ENCODE measurements at places on chromosomes 13 and 19.

GRCh38 chr13:51581148-51581820, 3.0 kb upstream of the WDFY2 start:
- no peak for DNase-seq

DNA sequence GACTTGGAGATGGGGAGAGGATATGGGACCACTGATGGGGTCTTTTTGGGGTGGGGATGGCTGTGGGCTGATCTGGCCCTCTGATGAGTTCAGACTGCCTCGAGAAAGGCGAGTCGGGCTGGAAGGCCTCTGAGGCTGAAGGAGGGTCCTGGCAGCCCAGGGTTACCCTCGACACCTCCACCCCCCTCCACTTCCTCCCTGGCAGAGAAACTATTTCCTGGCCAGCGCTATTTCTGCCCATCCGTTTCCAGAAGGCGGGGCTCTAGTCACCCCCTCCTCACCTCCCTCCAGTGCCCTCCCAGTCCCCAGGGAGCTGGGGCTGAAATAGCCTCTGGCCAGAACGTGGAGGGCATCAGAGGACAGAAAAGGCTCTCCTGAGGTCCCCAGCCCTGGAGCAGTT, 9.7 kb downstream of the EXOC3L2 start:
- DNase-seq: no peak

DNA sequence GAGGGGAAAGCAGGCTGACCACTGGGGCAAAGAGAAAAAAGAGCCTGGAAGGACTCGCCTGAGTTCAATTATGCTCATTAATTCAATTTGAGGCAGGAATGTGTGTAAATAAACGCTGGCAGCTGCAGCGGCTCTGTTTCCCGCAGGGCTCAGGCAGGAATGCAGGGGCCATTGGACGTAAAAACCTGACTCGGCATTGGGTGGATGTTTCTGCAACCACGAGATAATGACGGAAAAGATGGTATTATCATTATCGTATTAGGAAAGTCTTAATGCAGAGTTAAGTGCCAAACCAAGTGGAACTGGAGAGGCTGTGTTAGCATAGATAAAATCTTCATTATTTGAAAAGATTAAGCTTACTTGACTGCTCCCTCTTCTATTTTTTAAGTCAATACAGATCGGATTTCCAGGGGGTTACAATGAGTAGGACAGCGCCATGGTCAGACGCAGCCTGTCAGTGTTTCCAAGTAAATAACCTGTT, 169.8 kb downstream of the SHISA2 start:
- DNase-seq: no peak

DNA sequence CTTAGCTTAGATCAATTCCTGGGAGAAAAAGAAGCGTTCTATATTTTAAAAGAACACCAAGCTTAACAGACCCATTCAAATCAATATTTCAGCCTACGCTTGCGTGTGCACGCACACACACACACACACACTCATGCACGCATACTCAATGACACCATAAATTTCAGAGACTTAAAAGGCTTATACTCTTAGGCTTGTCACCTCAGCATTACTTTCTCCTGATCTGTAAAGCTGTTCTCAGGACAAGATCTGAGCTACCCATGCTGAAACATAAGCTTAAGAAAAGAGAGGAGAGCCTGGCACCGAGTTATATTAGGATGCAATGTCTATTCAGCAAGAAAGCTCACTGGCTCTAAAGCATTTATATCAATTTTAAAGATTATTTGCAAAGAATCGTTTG, 368.5 kb downstream of the FGF14 start:
- no peak for DNase-seq

DNA sequence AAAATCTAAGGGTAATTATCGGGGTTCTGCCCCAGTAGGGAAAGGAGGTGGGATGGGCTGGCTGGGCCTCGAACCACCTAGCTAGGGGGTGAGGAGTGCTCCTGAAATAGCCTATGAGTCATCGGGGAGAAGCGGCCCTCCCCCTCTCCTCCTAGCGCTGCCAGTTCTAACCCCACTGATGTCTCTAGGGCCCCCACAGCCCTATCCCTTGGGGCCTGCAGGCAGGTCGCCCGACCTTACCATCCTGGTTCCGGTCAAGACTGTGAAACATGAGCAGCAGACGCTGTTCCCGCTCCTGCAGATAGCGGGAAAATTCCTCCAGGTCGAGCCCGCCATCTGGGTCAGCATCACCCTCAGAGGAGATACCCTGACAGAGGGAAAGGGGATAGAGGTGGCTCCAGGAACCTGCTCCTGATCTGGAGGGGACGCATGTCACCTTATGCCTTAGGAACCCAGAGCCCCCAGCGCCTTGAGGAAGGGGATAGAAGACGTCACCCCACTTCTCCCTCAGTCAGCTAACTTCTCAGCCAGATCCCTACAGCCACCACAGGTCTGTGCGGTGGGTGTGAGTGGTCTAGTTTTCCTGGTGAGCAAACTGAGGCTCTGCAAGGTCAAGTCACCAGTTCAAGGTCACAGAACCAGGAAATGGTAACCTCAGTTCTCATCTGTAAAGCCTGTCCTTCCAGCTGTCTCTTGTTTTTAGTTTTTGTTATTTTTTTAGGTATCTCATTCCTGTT, 1.5 kb downstream of the SLC25A23 start:
- DNase-seq: no peak

GRCh38 chr13:42405665-42406390, 133.9 kb downstream of the AKAP11 start:
- DNase-seq: peak; percentile 22

DNA sequence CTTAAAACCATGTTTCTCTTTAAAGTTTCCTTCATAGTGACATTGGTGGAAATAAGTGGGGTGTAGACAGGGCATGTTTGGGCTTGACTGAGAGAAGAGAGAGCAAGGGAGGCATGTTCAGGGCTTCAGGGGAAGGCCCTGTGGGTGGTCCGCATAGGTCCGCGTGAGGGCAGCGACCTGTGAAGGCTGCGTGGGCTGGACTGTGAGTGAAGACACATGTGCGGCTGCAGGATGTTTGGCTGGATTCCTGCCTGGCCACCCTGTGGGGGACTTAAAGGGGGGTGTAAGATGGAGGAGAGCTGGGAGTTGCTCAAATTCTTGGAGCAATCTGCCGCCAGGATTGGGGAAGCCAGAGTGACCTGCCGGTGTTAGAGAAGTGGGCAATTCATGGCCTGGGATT, 23.8 kb upstream of the KLF12 start:
- DNase-seq: no peak

GRCh38 chr19:15159251-15159650, 41.5 kb downstream of the NOTCH3 start:
- DNase-seq: no peak

- DNase-seq: no peak
Observed at GRCh38 chr19:3818918-3819317, 32.7 kb upstream of the MATK start.

DNA sequence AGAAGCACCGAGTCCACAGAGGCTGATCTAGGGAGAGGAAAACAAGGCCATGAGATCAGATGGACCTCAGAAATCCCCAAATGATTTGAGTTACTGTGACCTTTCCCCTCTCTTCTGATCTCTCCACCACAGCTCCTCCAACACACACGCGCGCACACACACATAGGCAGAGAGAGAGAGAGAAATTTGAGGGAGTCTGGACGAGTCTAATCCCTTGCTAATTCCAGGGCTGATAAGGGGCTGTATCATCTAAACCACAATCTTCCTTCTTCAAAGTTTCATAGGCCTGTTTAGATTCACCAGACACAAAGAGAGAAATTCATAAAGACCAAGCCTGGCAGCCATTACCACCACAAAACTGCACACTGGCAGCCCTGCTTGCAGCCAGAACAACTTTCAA, 8.6 kb downstream of the ZFP82 start:
- no peak for DNase-seq
